ENCODE measurements at places on chromosomes 6 and 20.

GRCh38 chr6:55047451-55048044, 126.8 kb upstream of the HCRTR2 start:
- DNase-seq, result no peak

- no peak for DNase-seq
These were observed 24.8 kb upstream of the APMAP start for GRCh38 chr20:25017257-25017803.

DNA sequence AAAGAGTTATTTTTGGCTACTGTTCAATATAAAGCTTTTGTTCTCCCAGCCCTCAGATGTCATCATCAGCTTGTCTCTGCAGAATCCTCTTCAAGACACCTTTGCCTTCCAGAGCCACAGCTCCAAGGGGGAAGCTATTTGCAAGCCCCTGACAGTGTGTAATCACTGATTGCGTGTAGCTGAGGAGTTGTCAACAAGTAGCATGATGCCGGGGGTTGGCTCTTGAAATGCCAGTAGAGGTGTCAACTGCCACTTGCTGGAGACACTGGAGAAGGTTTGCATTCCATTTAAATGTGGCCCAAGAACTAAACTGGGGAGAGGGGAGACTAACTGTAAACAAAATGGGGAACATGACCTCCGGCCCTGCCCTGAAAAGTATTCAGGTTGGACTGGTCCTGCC, 44.3 kb upstream of the PDYN start:
- no peak for DNase-seq

DNA sequence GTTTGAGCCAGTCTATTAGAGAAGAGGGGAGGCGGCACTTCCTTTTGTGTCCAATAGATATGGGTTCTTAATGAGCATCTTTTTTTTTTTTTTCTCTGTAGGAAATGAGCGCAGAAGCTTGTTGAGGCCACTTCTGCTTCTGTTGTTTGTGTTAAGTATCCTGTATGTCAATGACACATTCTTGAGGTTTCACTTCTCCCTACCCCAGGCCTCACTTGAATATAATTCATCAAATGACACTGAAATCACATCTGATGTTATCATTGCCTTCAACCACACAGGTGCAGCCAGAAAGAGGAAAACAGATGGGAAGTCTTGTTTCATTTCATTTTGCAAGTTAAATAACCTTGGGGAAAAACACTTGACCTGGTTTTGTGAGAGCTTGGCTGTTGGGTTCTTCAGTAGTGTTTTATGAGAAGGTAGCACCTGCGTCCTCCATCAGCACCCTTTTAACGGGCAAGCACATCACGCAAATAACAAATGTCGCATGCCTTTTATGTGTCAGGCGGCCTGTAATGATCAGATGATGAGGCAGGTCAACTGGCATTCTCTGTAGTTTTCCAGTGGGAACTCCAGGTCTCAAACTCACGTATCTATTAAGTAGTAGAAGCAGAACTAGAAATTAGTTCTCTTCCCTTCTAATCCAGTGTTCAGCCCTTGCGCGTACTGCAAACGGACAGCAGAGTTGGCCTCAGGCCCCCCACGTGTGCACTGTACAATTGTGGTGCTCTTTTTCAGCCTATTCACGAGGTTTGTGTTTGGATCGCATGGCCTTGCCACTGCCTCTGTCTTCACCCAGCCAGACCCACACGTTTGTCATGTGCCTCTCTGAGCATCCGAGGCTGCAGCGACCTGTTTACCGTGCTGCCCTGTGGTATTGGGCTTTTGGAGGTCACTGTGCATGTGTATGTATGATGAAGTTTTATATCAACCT, 23.5 kb downstream of the PLEKHG1 start:
- DNase-seq, result no peak

DNA sequence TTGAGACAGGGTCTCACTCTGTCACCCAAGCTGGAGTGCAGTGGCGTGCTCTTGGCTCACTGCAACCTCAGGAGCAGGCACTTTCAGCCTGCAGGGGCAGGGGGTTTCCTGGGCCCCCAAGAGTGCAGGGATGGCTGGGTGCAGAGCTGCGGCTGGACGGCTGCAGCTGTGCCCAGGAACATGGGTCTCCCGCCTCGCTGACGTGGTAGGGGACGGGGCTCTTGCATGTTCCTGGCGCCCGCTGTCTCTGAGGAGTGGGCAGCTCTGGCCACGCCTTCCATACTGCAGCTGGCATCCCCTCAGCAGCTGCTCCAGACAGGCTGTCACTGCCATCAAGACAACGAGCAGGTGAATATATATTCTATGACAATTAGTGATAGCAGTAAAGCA, 2.2 kb upstream of the DEK start:
- no peak for DNase-seq

Data from activated T-cell treated with anti-CD3 and anti-CD28 coated beads for 24 hours (primary cell).